Sigmoid colon (tissue), 7 donors: ENCODE measurements at places on chromosomes 6 and 20.

DNA sequence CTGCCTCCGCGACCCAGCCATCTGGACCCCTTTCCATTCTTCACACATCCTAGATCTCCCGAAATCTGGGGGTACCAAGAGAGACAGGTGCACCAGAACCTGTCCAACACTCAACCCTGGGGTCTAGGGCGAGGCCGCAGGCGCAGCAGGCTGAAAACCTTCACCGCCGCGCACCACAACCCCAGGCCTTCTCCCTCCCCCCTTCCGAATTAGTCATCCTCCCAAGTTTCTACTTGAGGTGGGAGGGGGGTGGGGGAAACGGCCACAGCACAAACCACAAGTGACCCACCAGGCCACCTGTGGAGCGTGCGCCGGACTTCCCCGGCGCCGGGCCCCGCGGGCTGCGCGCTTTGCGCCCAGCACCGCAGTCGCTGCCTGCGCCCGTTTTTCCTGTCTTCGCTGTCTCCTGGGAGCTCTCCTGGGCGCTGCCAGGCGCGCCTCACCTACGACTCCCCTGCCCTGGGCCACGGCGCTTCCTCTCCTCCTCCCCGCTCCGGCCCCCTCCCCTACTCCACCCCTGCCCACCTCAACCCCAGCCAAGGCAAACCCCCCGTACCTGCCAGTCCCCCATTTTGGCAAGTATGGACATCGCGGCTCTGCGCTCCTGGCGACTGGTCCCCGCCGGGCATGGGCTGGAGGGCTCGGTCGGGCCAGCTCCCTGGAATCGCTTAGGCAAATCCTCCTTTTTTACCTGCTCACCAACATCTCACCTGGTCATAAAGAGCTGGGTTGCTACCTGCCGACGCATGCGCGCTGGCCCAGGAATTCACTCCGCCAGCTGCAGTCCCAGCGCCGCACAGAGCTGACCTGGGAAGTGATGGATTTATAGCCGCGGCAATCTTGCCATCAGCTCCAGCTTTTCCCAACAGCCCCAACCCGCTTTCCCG is 4.2 kb upstream of the TFAP2A start:
- DNase-seq = no peak

- no peak for DNase-seq
Measured at GRCh38 chr20:15257569-15257870, 920.1 kb upstream of the FLRT3 start.

- DNase-seq = no peak
Measured at GRCh38 chr6:15698471-15698870, 35.6 kb upstream of the DTNBP1 start.

DNA sequence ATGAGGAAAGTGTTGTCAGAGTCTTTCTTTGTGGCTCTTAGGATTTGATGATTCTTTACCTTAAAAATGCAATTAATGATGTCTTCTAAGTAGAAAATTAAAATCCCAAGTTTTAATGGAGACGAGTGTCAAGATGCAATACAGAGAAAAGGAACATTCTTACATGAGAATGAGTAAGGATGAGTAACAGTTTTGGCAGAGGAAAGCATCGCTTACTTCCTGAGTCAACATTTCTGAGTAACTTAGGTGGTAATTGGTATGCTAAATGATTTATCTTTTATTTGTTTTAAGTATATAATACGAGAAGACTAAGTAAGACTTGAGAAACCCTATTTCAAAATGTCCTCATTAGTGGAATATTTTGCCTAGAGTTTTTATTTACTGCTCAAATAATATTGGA is 101.3 kb downstream of the RTN4IP1 start:
- no peak for DNase-seq

DNA sequence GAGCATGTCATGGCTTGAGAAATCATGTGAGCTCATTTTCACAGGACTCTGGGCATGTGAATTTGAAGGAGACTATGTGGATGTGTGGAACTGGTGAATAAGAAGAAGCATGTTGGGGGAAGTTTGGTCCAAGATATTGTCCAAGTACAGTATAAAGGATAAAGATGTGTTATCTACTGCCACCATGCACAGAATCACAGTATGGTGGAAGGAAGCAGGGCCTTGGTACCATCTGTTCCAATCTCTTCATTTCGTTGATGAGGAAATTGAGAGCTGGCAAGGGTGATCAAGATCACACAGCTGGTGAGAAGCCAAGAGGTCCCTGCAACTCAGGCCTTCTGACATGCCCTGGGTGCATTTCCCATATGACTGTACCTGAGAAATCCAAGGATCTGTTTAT is 31.5 kb upstream of the RIPOR2 start:
- no peak for DNase-seq

DNA sequence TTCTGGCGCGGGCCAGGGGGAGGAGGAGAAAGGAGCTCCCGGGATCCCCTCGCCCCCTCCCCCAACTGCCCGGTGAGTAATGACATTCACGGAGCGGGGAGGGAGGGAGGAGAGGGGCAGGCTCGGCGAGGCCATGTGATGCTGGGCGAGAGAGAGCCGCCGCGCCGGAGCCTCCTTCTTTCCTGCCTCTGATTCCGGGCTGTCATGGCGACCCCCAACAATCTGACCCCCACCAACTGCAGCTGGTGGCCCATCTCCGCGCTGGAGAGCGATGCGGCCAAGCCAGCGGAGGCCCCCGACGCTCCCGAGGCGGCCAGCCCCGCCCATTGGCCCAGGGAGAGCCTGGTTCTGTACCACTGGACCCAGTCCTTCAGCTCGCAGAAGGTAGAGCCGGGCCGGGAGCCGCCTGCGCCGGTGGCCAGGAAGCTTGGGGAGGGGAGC is at the start of gene GDAP1L1:
GDAP1L1 (plus strand) TSS at position 178 of the 441 bp plus-strand sequence; CDS start at position 205, 27 bp downstream.
- DNase-seq = no peak

DNA sequence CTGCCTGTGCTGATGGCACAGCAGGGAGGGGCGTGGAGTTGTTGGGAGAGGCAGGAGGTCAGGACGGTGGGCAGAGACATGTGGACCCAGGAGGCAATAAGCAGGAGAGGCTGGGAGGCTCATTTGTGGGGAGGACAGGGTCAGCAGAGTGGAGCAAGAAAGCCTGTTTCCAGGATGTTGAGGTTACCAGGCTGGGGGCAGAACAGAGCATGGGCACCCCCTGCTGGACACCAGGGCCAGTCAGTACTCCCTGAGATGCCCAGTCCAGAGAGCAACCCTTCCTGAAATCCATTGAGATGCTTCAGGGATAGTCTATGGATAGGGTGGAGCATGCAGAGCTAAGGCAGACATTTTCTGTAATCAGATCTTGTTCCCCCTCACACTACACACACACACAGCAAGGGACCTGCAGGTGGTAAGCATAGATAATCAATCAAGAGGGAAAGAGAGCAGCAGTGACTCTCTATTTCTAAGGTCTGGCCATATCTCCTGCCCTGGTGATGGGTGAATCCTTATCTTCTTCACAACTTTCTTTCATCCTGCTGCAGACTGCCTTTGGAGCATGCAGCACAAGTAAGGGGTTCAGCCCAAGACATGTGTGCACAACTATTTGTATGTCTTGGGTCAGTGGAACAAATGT is 41.7 kb downstream of the MOCS1 start:
- no peak for DNase-seq

DNA sequence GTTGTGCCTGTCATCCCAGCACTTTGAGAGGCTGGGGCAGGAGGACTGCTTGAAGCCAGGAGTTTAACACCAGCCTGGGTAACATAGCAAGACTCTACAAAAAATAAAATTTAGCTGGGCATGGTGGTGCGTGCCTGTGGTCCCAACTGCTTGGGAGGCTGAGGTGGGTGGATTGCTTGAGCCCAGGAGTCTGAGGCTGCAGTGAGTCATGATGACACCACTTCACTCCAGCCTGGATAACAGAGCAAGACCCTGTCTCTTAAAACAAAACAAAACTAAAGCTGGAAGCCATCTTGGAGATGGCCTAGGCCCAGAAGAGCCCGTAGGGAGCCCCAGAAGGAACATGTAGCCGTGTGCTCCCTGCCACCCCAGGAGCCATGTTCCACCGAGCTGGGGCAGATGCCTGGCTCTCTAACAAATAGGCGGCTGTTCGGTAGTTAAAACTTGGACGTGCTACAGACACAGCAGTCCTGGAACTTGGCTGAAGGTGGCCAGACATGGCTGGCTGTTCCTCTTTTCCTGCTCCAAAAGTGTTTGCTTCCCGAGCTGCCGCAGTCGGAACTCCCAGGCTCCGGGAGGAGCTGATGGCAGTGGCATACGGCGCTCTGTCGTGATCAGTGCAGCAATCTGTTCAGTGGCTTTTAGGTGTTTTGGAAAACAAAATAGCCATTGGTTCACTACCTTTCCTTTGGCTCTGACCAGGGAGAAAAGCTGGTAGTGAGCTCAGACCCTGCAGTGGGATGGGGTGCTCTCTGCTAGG is 37.0 kb downstream of the DYNLT1 start:
- no peak for DNase-seq

DNA sequence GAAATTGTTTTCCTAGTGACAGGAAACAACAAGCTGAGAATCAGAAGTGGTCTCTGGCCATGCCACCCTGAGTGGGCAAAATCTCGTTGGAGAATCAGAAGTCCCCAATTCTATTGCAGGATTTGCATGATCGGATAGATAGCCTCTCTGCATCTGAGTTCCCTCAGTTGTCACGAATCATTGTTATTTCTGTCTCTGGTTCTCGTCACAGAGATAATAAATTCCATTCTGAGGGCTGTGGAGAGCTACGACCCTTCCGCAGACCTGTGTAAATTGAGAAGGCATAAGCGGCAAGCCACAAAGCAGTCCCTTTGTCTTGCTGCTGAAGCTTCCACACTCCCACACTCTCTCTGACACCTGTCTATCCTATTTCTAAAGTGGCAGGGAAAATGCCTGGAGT is 102.4 kb upstream of the CNR1 start:
- no peak for DNase-seq

DNA sequence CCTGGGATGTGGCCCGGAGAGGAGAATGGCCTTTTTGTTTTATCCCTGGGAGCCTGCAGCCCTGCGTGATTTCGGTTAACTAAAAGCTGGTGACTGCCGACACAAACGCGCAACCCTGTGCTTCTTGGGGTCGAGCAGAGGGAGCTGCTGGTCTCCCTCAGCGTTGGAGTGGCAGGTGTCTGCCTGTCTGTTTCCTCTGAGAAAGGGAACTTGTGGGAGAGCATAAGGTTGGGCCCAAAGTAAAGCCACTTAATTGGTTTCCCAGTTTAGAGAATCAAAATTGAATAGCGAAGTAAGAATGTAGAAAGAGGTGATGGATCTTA is 500 bp downstream of the LTV1 start:
- no peak for DNase-seq

DNA sequence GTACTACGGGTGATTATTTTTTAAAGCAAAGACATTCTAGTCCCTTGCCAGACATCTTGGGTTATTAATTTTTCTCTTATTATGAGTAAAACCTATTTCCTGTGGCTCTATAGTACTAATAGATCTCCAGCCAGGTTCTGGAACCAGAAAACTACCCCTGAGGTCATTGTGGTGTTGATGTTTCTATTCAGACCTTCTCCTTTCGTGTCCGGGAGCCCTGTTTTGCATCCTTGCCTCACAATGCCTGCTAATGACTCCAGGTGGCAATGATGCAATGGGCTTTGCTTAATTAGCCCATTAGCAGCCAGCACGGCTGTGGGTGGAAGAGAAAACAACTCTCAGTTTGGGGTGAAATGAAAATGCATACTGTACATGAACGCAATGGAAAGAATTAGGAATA is 62.9 kb upstream of the ARG1 start:
- no peak for DNase-seq

- no peak for DNase-seq
Measured at GRCh38 chr6:133917781-133918180, 28.9 kb downstream of the TCF21 start.

- DNase-seq = peak; percentile 34
Measured at GRCh38 chr6:170092826-170093225, 198.1 kb downstream of the DLL1 start.

DNA sequence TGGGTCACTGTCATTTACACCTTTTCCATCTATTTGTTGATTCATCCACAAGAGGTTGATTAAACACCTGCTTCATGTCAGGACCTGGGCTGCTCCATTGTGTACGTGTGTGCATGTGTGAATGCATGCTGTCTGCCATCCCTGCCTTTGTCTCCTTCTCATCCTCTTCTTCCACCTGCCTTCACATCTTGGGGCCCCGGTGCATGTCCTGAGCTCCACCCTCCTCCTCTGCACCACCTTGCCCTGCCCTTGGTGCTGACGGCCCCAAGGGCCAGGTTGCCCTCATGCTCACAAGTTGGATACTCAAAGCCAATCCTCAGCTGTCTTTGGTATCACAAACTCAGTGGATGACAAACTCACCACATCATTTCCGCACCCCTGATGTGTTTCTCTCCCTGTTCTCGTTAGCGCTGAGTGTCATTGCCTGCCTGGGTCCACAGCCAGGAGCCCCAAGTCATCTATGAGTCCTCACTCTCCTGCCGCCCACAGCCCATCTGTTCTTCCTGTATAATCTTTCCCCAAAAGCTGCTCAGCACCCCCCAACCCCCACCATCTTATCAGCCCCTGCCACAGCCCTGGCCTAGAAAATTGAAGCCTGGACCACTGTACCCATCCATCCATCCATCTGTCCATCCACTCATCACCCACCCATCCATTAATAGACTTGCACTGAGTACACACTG is 85.0 kb downstream of the SRC start:
- no peak for DNase-seq

DNA sequence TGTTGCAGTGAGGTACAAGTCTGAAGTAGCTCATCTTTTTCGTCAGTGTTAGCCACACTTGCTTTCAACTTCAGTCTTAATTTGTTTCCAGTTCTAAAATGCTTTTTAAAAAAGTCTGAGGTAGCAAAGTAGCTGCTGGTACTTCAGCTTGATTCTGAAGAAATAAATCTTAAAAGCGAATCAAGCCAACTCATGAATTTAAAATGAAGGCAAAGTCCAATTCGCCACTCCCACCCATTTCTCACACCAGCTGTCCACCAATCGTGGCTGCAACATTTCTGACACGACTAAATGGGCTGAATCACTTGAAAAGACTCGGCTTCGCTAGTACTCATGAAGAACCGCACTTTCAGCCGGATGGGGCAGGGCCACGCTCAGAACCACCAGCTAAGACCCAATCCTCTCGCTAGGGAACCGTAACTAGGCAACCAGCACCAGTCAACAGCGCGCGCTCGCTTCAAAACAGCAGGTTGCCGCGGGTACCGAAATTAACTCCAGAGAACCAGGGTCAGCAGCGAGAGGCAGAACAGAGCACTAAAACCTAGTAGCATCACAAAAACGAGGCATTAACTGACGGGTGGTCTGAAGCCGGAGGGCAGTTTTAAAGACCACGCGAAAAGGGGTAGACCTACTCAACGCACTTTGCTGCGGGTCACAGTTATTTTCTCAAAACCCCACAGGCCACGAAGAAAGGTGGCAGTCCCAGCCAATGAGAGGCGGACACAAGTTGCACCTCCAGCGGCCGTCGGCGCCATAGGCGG is 900 bp downstream of the BCLAF1 start:
- peak; percentile 88 for DNase-seq

GRCh38 chr20:22563062-22563965 is 21.1 kb downstream of the FOXA2 start:
- DNase-seq = no peak

GRCh38 chr6:24255676-24256075 is 102.2 kb downstream of the DCDC2 start:
- DNase-seq = no peak

- DNase-seq = peak; percentile 83
Measured at GRCh38 chr6:139029470-139030227, 1.1 kb downstream of the ABRACL start.
